ENCODE measurements at places on chromosomes 4 and X.

DNA sequence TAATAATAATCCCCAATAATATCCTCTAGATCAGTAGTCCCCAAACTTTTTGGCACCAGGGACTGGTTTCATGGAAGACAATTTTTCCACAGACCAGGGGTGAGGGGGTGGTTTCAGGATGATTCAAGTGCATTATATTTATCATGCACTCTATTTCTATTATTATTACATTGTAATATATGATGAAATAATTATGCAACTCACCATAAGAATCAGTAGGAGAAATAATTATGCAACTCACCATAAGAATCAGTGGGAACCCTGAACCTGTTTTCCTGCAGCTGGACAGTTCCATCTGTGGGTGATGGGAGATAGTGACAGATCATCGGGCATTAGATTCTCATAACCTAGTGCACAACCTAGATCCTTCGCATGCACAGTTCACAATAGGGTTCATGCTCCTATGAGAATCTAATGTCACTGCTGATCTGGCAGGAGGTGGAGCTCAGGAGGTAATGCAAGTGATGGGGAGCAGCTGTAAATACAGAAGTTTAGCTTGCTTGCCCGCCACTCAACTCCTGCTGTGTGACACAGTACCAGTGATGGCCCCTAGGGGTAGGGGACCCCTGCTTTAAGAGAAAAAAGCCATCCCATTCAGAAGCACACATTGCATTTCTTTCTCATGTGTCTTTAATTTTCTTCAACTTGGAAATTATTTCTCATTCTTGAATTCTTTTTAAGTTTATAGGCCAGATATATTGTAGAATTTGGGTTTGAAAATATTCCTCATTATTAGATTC, 16.0 kb upstream of the SH3RF1 start:
- DNase-seq, result no peak

- DNase-seq, result no peak
These were observed 269.7 kb downstream of the HS3ST1 start for GRCh38 chr4:11158971-11159370.

DNA sequence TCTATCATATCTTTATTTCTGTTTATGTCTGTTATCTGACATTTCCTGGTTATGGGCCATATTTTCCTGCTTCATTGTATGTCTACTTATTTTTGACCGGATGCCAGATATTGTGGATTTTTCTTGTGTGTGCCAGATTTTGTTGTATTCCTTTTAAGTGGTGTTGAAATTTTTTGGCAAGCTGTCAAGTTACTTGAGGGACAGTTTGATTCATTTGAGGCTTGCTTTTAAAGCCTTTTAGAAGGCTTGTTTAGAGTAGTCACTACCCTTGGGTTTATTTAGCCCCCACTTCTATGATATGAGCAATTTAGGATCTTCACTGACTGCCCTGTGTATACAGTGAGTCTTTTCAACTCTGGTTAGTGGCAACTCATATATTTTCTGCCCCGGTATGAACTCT, 29.2 kb upstream of the NPY2R start:
- no peak for DNase-seq

DNA sequence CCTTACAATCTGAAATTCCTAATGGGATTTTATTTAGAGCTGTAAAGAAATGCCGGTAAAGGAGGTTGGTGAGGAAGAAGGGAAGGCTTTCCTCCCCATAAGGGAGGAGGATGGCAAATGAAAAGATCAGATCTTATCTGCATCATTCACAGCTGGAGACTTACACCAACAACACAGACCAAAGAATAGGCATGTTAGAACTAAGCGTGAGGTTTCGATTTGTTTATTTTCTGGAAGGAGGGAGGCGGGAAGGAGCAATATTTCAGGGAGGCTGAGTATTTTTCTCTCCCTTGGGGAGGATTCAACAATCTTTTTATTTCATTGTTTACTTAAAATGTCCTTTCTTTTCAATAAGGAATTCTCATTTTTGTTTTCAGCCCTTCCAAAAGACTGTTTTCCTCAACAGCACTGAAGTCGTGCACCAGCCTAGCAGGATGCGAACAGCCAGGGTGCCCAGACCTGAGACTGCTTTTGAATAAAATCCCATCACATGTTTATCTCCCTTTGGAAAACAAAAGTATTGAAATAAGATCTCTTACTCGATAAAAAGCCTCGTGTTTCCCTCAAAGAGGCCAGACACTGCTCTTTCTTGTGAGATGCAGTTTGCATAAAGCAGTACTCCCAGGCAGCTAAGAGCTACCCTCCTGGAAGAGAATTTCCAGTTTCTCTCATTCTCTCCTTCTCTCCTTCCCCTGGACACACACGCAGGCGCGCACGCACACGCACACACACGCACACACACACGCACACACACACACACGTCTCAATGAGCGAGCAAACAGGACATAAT, 236.1 kb downstream of the MGST2 start:
- DNase-seq, result peak; percentile 73

DNA sequence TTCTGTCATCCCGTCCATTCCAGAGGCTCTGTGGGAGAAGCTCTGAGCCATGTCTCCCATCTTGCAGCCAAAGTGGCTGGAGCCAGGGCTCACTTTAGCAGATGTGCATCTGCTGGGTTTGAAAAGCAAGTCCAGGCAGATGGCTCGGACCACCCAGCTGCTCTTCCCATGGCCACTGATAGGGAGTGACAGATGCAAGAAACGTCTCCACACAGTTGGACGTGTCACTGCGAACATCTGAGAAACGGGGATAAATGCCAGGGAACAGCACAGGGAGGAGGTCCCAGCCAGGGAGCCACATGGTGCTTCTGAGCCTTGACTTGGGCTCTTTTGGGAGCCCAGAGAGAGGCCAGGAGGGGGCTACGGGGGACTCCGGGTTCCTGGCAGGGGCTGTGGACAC, 242.3 kb downstream of the AFAP1 start:
- DNase-seq, result no peak

GRCh38 chrX:12390301-12390700, 252.0 kb downstream of the FRMPD4 start:
- DNase-seq, result no peak

DNA sequence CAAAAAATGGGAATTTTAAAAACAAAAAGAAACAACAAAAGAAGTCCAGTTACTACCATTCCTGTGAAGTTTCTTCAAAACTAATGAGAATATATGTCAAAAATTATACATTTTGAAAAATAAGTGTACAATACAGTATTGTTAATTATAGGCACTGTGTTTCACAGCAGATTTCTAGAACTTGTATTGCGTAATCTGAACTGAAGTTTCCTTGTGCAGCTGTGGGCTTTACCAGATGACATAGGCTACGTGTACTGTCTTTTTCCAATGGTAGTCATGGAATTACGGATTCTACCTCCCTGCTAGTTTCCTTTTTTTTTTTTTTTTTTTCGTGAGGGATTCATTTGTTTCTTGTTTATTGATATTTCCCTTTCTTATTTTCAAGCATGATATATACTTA, 113.8 kb upstream of the GABRA2 start:
- DNase-seq, result no peak

GRCh38 chrX:153803211-153804099, 9.0 kb downstream of the SSR4 start:
- no peak for DNase-seq

GRCh38 chr4:99722006-99722405, 64.4 kb upstream of the C4orf54 start:
- DNase-seq, result no peak

DNA sequence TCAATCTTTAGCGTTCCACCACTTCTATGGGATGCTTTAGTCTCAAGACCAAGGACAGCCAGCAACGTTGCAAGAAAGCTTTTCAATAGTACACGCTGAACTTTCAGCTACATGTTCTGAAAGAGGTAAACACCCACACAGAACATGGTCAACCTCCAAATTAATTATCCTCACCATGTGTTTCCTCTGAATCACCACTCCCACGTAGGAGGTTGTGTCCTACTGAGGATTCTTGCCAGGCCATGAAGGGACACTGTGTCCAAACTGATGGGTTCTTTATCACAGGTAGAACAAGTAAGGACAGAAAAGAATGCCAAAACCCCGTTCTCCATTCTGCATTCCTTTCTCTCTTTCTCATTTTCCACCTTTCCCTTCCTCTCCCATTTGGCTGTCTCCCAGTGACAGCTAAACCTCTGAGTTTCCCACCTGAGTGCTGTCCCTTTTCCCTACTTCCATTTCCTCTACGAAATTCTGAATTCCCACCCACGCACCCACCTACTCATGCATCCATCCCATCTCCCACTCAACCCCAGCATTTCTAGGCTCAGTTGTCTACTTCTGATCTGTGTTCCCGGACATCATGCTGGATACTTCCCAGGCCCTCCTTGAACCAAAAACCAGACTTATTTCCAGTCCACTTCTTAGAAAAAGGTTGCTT, 29.0 kb upstream of the GPM6B start:
- no peak for DNase-seq

DNA sequence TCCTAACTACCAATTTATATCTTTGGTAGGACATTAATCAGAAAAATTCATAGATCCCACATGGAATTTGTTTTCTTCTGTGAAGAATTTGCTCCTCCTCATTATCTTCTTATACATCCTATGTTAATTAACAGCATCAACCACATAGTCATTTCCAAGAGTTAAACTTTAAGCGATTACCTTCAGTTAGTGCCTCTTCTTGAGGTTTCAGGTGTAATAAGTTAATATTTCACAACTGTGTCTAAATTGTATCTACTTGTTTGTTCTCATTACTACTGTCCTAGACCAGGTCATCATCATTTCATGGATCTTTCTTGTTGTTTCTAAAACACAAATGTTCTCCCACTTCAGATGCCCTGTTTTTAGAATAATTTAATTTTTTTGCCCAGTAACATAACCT, 457.9 kb downstream of the FAT4 start:
- DNase-seq, result no peak

DNA sequence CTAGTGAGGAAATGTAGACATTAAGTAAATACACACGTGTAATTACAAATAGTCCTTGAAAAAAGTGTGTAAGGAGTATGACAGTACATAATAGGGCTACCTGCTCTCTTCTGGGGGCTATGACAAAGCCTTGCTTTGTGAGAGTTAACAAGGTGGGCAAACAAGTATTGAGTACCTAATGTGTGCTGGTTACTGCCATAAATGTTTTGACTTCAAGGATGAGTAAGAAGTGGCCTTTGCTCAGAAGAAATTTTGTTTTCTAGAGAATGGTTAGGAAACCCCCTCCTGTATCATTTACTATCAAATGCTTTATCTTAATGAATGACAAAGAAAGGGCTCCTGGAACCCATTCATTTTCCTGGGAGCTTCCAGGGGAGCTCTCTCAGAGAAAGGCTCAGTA, 167.0 kb upstream of the CASK start:
- DNase-seq, result no peak

GRCh38 chr4:129046055-129046959, 47.0 kb downstream of the SCLT1 start:
- no peak for DNase-seq

- no peak for DNase-seq
These were observed 36.6 kb downstream of the ZFP42 start for GRCh38 chr4:188032170-188032569.

GRCh38 chr4:52701207-52701606, 42.1 kb upstream of the USP46 start:
- DNase-seq, result no peak

GRCh38 chrX:108224727-108225621, 133.4 kb downstream of the ATG4A start:
- peak; percentile 44 for DNase-seq

DNA sequence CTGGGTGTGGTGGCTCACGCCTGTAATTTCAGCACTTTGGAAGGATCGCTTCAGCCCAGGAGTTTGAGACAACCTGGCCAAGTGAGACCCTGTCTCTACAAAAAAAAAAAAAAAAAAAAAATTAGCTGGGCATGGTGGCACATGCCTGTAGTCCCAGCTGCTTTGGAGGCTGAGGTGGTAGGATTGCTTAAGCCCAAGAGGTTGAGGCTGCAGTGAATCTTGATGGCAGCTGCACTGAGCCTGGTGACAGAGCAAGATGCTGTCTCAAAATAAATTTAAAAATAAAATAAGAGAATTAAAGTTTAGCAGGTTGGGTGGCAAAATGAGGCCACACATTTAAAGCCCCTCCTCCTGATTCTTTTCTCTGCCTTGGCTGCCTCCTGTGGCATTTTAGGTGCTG, 47.1 kb downstream of the HTT start:
- no peak for DNase-seq

DNA sequence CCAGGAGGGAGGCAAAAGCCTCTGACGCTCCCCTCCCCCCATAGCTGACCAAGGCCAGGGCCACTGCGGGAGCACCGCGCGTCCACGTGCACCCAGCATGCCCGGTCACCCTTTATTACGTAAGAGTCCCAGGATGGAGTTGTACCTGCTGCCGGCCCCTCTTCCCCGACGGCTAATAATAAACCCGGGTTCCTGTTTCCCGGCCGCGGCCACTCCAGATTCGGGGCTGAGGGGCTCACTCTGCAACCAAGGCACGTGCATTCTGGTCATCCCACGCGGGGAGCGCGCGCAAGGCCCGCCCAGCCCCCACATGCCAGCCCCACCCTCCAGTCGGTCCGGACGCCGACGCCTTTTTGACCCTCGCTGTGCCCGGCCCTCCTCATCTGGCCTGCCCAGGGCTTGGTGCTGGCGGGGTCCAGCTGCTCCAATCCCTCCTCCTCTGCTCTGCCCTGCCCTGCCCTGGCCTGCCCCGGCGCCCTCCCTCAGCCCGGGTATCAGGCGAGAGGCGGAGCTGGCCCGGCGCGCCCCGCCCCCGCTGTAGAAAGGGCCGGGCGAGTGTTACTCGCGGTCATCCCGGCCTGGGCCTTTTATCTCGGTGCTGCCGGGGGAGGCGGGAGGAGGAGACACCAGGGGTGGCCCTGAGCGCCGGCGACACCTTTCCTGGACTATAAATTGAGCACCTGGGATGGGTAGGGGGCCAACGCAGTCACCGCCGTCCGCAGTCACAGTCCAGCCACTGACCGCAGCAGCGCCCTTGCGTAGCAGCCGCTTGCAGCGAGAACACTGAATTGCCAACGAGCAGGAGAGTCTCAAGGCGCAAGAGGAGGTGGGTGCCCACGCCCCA, 2.6 kb downstream of the MID1IP1 start:
- peak; percentile 39 for DNase-seq

DNA sequence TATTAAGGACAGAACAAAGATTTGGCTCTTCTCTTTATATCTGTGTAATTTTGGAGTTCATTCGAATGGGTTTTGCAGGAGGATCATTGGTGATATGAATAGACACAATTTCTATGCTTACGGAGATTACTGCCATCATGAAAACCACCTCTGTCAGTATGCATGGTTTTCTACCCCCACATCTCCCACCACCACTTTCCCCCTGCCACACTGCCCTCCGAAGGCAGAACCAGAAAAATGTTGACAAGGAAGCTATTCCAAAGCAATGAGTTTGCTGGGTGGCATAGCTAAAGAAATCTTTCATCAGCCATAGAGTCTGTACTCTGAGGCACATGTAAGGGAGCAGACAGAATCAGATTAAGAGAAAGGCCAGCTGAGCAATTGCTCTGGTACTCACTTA, 567.3 kb upstream of the ACTRT1 start:
- no peak for DNase-seq

GRCh38 chrX:12446342-12447075, 308.2 kb downstream of the FRMPD4 start:
- no peak for DNase-seq

GRCh38 chrX:100048156-100048555, 361.9 kb downstream of the PCDH19 start:
- DNase-seq, result no peak

GRCh38 chrX:33855251-33855650, 276.9 kb downstream of the FAM47A start:
- no peak for DNase-seq

All from NCI-H526 (cell line).